H7 (cell line): ENCODE measurements at places on chromosomes 5 and 9. TPM values are rescaled to one million over a fixed set of nuclear protein-coding genes. Genes with fewer than 3 reads are reported as not detected.

GRCh38 chr5:102958481-102959011, 161.4 kb downstream of the GIN1 start:
- no peak for DNase-seq

GRCh38 chr9:18806232-18807080, 226.6 kb downstream of the SAXO1 start:
- no peak for DNase-seq

- DNase-seq = no peak
These were observed 14.5 kb downstream of the TBCA start for GRCh38 chr5:77761606-77762005.

DNA sequence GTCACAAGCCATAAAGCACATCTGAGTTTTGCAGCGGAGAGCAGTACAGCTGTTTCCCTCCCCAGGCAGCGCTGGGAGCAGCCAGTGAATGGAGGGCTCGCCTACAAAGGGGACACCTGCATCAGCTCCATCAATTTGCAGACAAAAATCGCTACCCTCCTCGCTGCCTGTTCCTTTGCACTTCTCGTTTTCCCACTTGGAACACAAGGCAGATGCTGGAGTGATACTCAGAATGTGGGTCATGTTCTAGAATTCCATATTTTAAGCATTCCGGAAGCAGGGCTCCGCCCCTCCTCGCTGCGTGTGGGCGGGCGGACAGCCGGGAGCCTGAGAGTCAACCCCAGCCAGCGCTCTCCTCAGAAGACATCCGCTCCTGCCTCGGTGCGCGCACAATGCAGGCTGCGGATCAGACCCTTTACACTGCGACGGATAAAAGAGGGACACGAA, 92.1 kb downstream of the LMNB1 start:
- peak; percentile 84 for DNase-seq

DNA sequence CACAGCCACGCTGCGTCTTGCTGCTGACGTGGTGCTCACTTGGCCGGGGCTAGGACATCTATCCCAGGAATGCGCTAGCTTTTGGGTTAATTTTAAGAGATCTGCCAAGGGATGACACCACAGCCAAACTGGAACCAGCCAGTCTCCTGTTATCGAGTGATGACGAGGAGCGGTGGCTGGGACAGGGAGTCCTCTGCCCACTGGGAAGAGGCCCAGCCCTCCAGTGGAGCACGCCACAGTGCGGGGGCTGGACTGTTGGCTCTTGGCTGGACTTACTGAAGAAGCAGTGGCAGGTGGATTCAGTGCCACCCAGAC, 55.1 kb upstream of the PHYKPL start:
- DNase-seq = no peak

GRCh38 chr5:77396017-77396416, 96.1 kb downstream of the WDR41 start:
- no peak for DNase-seq

DNA sequence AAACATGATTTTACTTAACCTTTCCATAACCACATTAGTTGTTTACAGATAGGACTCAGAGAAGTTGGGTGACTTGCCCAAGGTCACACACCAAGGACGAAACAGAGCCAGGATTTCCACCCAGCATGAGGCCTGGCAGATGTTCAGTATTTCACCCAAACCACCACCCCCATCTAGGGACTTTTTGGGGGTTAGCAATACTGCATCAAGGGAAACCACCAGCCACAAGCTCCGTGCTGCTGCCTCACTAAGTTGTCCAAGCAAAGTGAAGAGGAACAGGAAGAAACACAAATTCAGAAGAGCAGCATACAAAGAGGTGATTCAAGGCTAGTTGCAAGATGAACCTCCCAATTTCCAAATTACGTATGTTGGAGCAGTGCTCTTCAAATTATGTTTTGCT, 219.6 kb upstream of the RORB start:
- no peak for DNase-seq

- DNase-seq = no peak
These were observed 5.8 kb downstream of the MACROH2A1 start for GRCh38 chr5:135393229-135393628.

DNA sequence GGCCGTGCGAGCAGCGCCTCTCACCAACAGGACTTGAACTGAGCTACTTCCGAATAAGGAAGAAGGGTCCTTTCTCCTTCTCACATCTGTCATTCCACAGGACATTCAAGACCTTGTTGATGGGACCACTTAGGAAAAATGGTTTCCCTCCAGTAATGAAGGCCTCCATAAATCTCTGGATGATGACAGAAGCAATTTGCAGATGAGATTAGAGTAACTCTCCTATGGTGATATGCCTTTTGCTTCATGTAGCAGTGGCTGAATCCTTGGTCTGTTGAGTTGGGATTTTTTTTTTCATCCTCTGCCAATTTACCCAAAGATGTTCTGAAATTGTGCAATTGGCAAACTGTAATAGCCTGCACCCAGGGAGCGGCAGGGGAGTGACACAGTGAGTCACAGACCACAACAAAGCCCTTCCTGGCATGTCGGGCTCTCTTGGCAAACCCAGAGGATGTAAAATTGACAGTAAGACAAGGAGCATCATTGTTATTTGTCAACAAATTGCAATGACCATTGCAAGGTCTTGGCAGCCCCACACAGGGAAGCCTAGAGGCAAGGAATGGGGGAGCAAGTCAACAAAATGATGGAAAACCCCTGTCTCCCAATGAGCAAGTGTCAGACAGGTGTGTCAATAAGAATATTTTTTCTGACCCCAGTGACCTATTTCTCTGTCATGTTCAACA, 275.9 kb downstream of the ACTL7B start:
- no peak for DNase-seq

- DNase-seq = no peak
These were observed 242.6 kb downstream of the HSPA4 start for GRCh38 chr5:133294380-133294779.

DNA sequence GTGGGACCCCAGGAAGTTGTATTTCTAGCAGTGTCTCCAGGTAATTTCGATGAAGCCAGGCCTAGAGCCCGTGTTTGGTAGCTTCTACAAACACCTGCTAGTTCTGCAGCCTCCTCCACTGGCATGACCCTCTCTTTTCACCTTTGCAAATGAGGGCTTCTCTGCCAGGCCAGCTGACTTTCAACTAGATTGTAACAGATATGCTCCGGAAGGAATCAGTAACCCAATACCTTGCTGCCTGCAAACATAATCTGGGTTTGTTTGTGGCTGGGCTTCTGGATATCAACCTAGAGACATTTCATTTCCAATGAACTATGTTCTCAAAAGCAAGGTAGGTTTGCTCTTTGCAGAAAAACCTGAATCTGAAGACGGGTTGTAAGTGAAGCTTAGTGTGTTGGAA, 354.8 kb downstream of the DMRT2 start:
- no peak for DNase-seq

DNA sequence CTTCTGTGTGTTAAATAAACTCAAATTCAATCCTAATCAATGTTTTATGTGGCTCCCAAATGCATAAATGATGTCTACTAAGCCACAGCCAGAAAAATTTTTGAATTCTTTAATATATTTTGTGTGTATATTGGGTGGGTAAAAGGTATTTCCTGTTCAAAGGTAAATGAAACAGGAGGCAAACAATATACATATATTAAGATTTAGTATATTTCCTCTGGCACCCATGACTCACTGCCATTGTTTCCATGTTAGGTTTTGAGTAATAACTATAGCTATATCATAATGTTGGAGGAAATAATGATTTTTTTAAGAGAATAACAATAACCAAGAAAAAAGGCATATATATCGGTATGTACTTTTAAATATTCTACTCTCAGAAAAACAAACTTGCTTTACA, 1071.9 kb upstream of the CDH10 start:
- DNase-seq = no peak

- no peak for DNase-seq
These were observed 363.2 kb downstream of the OSTF1 start for GRCh38 chr9:75451505-75451904.

- DNase-seq = no peak
These were observed 29.7 kb downstream of the DAPK1 start for GRCh38 chr9:87527211-87527916.

The RETREG1 gene
- 0.28 and 0.74 TPM in 2 replicates for total RNA-seq

The ADAMTS12 gene
- total RNA-seq = 2.7 and 3.0 TPM in 2 replicates

The TNFSF15 gene
- not detected in 2 replicates for total RNA-seq

The FGFR4 gene
- 105 and 110 TPM in 2 replicates for total RNA-seq
